Activated CD8-positive, alpha-beta memory T cell treated with anti-CD3 and anti-CD28 coated beads for 48 hours (primary cell): ENCODE measurements at places on chromosomes 11 and 22.
A peak's percentile ranks its signal among the peaks of the same experiment; 100 is the strongest.

DNA sequence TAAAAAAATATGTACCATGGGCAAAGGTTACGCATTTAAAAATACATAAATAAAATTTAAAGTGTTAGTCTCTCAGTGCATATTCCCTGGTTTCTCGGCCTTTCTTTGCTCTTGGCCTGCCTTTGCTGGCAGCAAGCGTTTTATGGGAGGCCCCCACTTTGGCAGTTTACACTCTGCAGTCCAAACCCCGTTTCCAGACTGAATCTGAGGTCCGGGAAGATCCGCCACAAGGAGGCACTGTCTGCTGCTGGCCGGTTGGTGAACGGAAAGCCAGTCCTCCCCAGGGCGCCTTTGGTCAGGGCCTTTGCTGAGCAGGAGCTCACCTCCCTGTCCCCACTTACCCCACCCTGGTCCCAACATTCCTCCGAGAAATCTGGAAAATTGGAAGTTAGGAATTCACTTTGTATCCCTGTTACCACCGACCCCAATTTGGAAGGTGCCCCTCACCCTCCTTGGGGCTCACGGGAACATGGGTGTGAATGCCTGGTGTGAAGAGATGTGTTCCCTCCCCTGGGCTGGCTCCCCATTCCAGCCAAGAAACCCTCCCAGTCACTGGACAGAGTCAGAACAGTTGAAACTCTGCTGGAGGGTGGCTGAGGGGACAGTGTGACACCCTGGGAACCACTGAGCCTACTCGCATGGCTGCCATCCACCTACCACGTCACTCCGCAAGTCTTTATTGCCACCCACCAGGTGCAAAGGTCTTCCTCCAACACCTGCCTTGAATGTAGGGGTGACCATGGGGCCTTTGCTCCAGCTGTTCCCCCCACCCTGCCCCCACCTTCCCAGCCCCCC is 9.4 kb upstream of the SF1 start:
- no peak for DNase-seq

- no peak for DNase-seq
Measured at GRCh38 chr11:76175783-76176182, 30.5 kb downstream of the WNT11 start.

GRCh38 chr11:73117071-73117470 is 25.0 kb downstream of the FCHSD2 start:
- DNase-seq: no peak

DNA sequence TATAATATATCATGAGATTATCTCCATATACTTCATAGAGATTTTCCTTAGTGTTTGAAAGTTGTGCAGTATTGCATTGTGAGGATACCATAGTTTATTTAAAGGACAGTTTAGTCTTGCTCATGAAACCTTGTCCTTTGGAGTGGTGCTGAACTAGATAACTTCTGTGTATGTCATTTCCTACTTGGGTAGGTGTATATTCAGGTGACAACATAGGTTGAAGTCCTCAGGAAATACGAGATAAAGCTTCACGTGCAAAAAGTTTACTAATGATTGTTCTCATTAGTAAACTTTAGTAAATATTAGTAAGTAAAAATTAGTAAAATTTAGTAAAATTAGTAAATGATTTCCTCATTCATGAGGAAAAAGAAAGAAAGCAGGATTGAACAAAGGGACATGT is 521.3 kb upstream of the LRRC4C start:
- no peak for DNase-seq

GRCh38 chr22:50498322-50498890 is 9.1 kb downstream of the LMF2 start:
- DNase-seq: peak; percentile 41

DNA sequence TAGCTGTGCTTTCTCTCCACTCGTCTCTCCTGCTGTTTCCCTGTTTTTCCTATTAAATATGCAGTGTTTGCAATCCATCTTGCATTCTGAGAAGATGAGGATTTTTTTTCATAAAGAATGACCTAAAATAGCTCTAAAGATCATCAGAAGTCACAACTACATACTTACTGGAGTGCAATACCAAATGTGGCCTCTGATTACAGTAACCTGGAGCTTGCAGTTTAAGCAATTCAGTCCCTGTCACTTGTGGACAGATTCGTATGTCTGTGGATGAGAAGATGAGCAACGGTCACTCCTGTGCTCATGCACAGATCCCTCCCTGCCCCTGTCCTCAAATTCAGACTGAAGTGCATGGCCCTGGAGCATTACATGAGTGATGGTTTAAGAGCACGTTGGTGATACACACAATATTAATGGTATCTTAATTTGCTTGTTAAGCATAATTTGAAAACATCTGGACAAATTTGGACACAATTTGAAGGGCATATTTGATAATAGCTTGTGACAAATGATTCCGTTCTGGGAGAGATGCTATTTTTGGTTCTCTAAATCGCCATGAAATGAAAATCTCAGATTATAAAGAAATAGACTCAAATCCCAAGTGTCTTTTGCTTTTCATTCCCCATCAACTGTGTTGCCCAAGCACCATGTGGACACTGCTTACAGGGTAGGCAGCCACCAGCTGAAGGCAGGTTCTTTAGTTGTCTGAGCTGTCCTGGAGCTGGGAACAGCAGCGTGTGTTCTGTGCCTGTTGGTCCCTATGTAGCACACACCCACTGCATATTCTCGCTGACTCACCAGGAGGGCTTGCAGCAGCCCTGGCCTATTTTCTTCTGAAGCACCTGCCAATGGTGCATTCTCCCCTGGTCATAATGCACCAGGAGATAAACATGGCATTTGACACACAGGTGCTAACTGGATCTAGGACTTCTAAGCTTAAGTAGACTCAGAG is 32.6 kb upstream of the PRAME start:
- no peak for DNase-seq

GRCh38 chr11:63923319-63923718 is 6.4 kb upstream of the RCOR2 start:
- no peak for DNase-seq

DNA sequence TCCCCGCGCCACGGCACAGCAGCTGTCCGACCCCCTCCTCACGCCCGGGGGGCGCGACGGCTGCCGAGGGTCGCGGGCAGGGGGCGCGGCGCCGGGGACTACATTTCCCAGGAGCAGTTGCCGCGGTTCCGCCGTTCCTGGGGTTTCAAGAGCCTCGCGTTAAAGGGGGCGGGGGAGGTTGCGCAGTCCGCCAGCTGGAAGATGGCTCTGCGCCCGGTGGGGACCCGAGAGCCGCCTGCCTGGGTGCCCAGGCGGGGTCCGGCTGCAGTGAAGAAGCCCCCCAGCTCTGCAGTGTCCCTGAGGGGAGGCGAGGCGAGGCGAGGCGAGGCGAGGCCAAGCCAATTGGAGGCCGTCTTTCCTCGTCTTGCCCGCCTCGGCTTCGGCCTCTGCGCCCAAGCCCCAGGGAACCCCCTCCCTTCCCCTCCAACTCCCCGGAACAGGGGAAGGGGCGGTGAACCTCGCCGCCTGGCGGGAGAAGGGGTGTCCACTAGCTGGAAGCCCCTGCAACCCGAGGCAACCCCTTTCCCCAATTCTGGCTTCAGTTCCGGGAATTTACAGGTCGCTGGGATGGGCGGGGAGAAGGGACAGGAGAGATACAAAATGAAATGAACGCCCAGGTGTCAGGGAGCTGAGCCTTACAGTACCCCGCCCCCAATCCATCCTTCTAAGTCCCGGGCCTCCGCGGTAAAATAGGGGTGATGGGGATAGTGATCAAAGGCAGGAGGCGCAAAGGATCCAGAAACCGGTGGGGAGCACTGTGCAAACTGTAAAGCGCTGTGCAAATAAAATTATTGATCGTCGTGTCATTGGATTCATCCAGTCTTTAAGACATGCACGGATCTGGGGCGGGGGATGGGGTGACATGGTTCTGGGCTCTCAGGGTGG is 5.2 kb upstream of the GCAT start:
- DNase-seq: no peak
